Brain microvascular endothelial cell (primary cell): ENCODE measurements at places on chromosomes 7 and 10.

GRCh38 chr10:77156406-77156879 lies 481.2 kb downstream of the KCNMA1 start:
- DNase-seq = peak; percentile 85

GRCh38 chr7:116353647-116354046 lies 143.3 kb downstream of the TES start:
- DNase-seq = no peak

- DNase-seq = no peak
Observed at GRCh38 chr10:33655921-33656320, 321.5 kb upstream of the NRP1 start.

- peak; percentile 33 for DNase-seq
Observed at GRCh38 chr7:98163704-98164494, 47.3 kb upstream of the BHLHA15 start.

- no peak for DNase-seq
Observed at GRCh38 chr7:93196336-93196735, 29.9 kb downstream of the HEPACAM2 start.

- DNase-seq = no peak
Observed at GRCh38 chr7:131909151-131909768, 352.8 kb upstream of the PODXL start.
